GM18507 (cell line): ENCODE measurements at places on chromosomes 4 and X.

DNA sequence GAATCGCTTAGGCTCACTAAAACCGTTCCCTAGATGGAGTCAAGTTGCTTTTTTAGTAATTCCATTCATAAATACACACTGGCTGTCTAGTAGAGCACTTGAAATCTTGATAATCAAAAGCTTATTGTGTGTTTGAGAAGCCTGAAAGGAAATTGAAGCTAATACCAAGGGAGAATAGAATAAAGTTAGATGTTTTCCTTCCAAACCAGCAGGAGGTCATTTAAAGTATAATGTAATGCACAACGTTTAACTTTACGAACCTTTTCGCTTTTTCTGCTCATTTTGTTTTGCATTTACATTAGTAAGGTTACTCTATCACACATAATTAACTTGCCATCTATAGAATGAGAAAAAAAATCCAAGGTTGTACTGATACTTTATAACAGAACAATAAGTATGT, 440.9 kb downstream of the NKX6-1 start:
- DNase-seq, result no peak

- no peak for DNase-seq
These were observed 552 bp downstream of the NKRF start for GRCh38 chrX:119605464-119606279.

GRCh38 chr4:95256108-95256835, 292.5 kb downstream of the UNC5C start:
- no peak for DNase-seq

- no peak for DNase-seq
These were observed 19.6 kb downstream of the FUNDC2 start for GRCh38 chrX:155046129-155046810.

- no peak for DNase-seq
These were observed 81.0 kb upstream of the ZDHHC15 start for GRCh38 chrX:75603833-75604232.

DNA sequence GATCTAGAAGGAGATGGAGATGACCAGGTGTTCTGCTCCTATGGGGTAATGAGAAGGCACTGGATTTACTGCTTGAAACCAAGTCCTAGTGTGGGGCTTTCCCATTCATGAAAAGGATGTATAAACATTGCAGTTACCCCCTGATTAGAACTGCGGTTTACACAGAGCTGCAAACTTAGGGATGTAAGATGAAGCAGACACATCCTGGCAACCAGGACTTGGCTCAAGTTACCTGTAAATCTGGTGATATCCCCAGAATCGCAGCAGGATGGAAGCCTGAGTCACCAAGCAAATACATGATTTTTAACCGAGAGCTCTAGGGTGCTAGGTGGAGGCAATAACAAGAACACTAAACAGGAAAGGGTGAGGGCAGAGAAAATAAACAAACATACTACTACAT, 178.6 kb upstream of the MAMLD1 start:
- DNase-seq, result no peak
